ENCODE measurements at places on chromosomes 3 and 15. TPM values are rescaled to one million over a fixed set of nuclear protein-coding genes. Genes with fewer than 3 reads are reported as not detected.

- H3K4me3 ChIP-seq = no peak overlapping the region
- no peaks in the 10 kb centered on the region for H3K4me1 ChIP-seq
- no peak for DNase-seq
- no peaks in the 10 kb centered on the region for H3K36me3 ChIP-seq
- no peak overlapping the region for H3K27ac ChIP-seq
- H3K27me3 ChIP-seq = peaks cover 5% of the 10 kb centered on the region
These were observed 220.0 kb upstream of the UBE2E2 start for GRCh38 chr3:22982981-22983587.

- no peak for DNase-seq
- H3K27ac ChIP-seq = no peak overlapping the region
- H3K4me3 ChIP-seq = no peak overlapping the region
- peaks cover 2% of the 10 kb centered on the region for H3K36me3 ChIP-seq
- H3K27me3 ChIP-seq = peaks cover 34% of the 10 kb centered on the region
These were observed 2.2 kb upstream of the PRKCD start for GRCh38 chr3:53158765-53159155.

GRCh38 chr3:158097593-158098308, 8.5 kb downstream of the SHOX2 start:
- DNase-seq = peak; percentile 81
- no peak overlapping the region for H3K27ac ChIP-seq
- peaks cover 99% of the 10 kb centered on the region for H3K27me3 ChIP-seq
- H3K4me3 ChIP-seq = peak overlapping the region; percentile 87

Gene CHDH
- total RNA-seq = 0.08 TPM
